ENCODE measurements at places on chromosomes 12 and 14.

DNA sequence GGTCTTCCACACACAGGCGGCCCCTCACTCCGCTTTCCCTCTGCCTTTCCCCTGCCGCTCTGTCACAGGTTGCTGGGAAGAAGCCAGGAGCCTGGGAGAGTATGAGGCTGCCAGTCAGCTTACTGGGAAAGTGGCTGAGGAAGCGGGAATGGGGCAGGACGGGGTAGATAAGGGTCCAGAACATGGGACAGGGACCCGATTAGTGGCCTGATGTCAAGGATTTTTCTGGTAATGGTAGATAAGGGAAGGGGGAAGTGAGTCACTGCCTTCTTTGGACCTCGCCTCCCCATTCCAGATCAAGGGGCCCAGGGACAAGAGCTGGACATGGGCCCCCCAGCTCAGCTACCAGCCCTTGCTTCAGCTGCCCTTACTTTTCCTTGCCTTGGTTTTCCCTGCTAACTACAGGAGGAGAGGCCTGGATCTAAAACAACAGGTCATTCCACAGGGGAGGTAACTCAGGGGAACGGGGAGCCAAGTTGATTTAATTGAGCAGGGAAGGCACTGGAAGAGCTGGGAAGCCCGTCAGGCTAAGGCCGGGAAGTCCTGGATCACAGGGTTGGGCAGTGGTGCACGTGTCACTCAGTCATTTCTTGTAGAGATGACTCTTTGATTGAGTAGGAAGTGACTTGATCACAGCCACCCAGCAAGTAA lies 3.5 kb upstream of the LPAR5 start:
- no peak for DNase-seq

GRCh38 chr12:16189849-16190248 lies 87.6 kb downstream of the SLC15A5 start:
- no peak for DNase-seq

GRCh38 chr14:104441275-104442106 lies 138.1 kb upstream of the C14orf180 start:
- no peak for DNase-seq

DNA sequence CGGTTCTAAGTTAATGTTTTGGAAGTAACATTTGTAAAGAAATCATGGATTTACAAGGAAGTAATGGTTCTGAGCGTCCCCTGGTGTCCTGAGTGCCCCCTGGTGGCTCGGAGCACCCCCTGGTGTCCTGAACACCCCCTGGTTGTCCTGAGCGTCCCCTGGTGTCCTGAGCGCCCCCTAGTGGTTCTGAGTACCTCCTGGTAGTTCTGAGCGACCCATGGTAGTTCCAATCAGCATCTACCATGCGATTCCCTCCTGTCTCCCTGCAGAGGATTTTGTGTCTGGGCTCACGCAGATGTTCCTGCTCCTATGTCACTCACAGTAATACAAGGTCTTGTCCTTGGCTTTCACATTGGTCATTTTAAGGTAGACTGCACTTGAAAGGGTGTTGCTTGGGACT lies 1352.9 kb downstream of the TMEM121 start:
- peak; percentile 24 for DNase-seq

- peak; percentile 5 for DNase-seq
Observed at GRCh38 chr14:91509083-91509877, 830 bp downstream of the PPP4R3A start.

- DNase-seq: no peak
Observed at GRCh38 chr12:42539696-42540095, 49.9 kb downstream of the PRICKLE1 start.

GRCh38 chr12:55652352-55652751 lies 15.7 kb downstream of the OR10P1 start:
- no peak for DNase-seq
